ENCODE measurements at places on chromosomes 3 and 15. TPM values are rescaled to one million over a fixed set of nuclear protein-coding genes. Genes with fewer than 3 reads are reported as not detected.

PLSCR4 gene
- total RNA-seq = 139 TPM

CHRFAM7A gene
- 0.54 TPM for total RNA-seq

KCNH8 gene
- not detected for total RNA-seq

AADACL2 gene
- total RNA-seq = not detected

FAM3D gene
- not detected for total RNA-seq

NPAP1 gene
- total RNA-seq = not detected

CDCP1 gene
- total RNA-seq = 0.78 TPM

GRAMD2A gene
- total RNA-seq = 0.05 TPM
